Fibroblast of mammary gland (primary cell): ENCODE measurements at places on chromosomes 1 and 21.
A peak's percentile ranks its signal among the peaks of the same experiment; 100 is the strongest.

DNA sequence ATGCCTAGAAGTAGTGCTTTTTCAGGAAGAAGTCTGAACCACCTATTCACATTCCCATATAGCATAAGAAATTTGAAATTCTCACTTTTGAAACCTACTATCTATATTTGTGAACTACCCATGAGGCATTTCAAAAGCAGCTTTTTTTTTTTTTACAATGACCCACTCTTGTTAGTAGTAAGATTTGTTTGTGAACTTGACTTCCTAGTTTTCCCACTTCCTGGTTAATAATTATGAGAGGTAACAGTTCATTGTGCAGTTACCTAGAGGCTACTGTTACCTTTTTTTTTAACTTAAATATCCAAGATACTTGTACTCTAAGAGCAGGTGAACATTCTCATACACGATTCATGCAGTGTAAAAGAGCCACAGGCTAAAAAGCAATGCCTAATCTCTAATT is 371.7 kb upstream of the ADGRL2 start:
- no peak for DNase-seq

DNA sequence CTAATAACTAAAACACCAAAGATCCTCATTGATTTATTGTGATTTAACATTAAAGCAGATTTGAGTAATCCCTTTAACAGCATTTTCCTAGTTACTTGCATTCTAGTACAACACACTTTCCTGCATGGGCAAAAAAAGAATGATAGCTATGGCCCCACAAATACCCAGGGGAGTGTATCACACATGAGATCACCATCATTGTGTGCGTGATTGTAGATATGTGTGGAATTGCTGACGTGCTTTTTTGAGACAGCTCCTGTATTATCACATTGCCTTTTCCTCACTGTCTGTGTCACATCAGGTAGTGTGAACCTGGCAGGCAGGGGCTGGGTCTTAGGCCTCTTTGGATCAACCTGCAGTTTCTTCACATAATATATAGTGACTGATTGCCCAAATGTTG is 48.5 kb upstream of the SAMD13 start:
- DNase-seq: peak; percentile 34

GRCh38 chr1:169491845-169492281 is 6.1 kb upstream of the SLC19A2 start:
- DNase-seq: peak; percentile 35

GRCh38 chr1:224786533-224787250 is 142.8 kb upstream of the DNAH14 start:
- peak; percentile 63 for DNase-seq

DNA sequence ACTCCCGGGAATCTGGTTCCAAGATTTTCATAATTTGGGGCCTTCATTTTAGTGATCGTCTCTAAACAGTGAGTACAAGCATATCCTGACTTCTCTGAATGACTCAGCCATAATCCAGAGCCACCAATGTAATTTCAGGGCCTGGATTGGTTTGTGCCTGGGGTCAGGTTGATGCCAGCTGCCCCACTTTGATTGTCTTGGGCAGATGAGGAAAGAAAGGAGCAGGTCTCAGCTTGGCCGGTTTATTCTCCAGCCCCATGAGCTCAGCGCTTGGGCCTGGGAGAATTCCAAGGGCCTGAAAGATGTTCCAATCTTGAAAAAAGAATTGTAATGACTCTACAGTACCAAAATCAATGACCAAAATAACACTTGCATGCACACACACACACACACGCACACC is 71.2 kb upstream of the ECE1 start:
- DNase-seq: no peak

GRCh38 chr1:20819818-20820217 is 32.7 kb upstream of the HP1BP3 start:
- no peak for DNase-seq
